ENCODE measurements at places on chromosomes 3 and 15.

DNA sequence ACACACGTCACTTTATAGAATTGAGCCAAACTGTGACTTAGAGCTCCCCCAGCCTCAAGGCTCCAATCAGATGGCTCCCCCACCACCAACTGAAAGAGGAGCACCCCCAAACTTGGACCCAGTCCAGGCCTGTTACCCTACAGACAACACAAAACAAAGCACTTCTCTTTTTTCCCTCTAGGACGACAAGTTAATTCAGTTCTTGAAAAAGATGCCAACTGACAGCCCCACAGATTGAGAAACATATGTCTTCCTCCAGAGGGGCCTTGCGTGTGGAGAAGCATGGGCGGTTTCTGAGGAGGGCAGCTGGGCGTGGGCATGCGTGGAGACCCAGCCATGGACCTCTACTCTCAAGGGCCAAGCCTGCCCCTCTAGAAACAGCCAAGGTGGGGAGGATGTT, 229.5 kb downstream of the SHQ1 start:
- no peak for DNase-seq

- DNase-seq = no peak
Measured at GRCh38 chr15:26875476-26875850, 8.6 kb downstream of the GABRA5 start.

DNA sequence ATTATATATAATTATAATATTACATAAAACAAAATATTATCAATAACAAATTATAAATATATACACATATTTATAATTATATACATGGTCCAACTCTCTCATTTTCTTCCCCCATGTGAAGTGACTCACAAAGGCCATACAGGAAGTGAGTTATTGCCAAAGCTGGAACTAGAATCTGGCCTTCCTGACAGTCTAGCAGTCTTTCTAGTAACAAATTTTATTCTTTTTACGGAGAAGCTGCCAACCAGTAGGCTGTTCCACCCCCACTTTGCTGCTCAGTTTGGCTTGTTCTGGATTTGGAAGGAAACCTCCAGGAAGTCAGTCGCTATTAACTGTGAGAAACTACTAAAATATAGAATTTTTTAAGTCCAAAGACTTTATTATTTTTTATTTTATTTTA, 79.6 kb downstream of the DHX36 start:
- DNase-seq = no peak

DNA sequence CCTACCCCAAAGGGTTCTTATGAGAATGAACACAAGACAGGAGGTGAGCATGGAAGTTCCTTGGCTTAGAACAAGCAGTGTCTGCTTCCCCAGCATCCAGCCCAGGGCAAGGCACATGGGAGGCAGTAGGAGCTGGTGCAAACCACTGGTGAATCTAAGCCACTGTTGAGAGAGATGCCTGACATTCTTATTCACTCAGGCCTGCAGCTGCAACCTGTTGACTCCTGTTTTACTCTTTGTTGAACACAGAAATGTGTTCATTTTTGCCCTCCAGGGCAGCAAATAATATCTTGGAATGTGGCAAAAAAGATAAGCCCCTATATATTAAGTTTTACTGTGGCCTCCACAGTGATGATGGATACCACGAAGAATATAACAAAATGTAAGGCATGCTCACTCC, 8.9 kb upstream of the PAK6 start:
- no peak for DNase-seq

DNA sequence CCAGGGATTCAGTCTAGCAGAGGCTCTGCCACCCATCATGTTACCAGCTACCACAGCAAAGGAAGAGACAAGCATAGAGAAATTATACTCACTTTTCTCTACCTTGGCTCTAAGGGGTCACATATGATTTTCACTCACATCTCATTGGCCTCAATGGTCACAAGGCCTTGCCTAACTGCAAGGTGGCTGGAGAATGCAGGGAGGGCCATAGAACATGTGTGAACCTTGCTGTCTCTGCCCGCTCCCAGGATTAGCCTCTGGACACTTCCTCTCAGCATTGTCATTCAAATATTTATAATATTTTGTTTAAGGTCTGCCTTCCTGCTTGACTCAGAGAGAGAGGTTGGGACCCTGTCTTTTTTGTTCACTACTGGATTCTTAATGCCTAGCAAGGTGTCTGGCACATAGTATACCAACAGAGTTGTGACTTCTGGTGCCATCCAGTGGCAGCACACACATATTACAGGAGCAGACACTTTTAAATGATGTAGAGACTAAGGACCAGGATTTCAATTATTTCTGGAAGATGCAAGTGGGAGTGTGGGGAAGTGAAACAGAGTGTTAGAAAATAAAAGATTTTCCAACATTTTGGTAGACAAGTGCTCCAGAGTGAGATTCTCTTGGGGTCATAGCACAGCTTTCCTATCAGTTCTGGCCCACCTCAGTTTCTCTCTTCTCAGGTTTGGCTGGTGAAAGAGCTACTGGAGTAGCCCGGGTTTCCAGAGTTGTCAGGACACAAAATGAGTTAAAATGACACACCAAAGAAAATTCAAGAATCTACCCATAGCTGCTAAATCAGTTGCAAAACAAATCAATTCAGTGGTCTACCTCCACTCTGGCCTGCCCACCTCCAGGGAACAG, 119.0 kb upstream of the RASGRP1 start:
- DNase-seq = peak; percentile 52

DNA sequence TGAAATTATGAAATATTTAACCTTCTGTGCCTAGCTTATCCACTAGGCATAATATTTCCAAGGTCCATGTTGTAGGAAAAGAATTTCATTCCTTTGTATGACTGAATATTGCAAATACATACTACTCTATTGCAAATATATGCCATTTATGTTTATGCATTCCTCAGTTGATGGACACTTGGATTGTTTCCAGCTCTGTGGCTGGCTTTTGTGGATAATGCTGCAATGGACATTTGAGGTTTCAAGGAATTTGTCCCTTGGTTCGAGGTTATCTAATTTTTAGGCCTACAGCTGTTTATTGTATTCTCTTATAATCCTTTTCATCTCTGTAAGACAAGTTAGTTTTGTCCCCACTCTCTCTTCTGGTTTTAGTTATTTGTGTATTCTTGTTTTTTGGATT, 7.7 kb upstream of the AADACL2 start:
- no peak for DNase-seq

- no peak for DNase-seq
Measured at GRCh38 chr3:69823743-69824142, 84.5 kb downstream of the MITF start.

GRCh38 chr3:43369404-43370292, 83.3 kb downstream of the SNRK start:
- DNase-seq = no peak

GRCh38 chr3:139534455-139534812, 5.1 kb downstream of the RBP1 start:
- no peak for DNase-seq

GRCh38 chr3:196232154-196232881, 16.0 kb downstream of the SLC51A start:
- DNase-seq = no peak

GRCh38 chr3:33441225-33441976, 1.2 kb upstream of the UBP1 start:
- DNase-seq = no peak

DNA sequence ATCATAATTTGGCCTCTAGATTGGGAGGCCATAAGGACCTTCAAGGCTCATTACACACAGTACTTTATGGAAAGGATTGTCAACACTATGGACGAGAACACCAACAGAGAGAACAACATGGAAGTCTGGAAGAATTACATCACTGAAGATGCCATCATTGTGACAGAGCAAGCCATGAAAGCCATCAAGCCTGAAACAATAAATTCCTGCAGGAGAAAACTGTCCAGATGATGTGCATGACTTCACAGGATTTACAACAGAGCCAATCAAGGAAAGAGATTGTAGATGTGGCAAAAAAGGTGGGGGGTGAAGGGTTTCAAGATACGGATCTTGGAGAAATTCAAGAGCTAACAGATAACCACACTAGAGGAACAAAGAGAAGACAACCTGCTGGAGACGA, 15.9 kb downstream of the IL17RB start:
- DNase-seq = no peak

- no peak for DNase-seq
Measured at GRCh38 chr15:88066636-88067330, 189.8 kb downstream of the NTRK3 start.

GRCh38 chr3:101204246-101204645, 116.1 kb downstream of the IMPG2 start:
- DNase-seq = no peak

GRCh38 chr3:59502806-59503205, 453.0 kb upstream of the CFAP20DC start:
- no peak for DNase-seq

DNA sequence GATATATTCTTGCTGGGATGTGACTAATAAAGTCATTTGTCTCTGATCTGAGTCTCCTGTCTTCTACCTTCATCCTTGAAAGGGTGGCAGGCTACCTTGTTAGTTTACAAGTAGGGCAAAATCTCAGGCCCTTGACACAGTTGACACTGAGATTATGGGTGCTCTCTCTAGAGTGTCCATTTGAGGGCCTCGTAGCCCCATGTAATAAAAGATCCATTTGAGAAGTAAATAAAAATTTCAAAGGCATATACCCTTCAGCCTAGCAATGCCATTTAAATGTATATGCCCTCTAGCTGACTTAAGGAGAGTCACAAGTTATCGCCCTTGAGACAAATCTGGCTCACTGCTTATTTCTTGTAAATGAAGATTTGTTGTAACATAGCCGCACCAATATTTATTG, 98.6 kb downstream of the TCF12 start:
- no peak for DNase-seq

- DNase-seq = no peak
Measured at GRCh38 chr3:117708601-117709000, 999.0 kb downstream of the TUSC7 start.

DNA sequence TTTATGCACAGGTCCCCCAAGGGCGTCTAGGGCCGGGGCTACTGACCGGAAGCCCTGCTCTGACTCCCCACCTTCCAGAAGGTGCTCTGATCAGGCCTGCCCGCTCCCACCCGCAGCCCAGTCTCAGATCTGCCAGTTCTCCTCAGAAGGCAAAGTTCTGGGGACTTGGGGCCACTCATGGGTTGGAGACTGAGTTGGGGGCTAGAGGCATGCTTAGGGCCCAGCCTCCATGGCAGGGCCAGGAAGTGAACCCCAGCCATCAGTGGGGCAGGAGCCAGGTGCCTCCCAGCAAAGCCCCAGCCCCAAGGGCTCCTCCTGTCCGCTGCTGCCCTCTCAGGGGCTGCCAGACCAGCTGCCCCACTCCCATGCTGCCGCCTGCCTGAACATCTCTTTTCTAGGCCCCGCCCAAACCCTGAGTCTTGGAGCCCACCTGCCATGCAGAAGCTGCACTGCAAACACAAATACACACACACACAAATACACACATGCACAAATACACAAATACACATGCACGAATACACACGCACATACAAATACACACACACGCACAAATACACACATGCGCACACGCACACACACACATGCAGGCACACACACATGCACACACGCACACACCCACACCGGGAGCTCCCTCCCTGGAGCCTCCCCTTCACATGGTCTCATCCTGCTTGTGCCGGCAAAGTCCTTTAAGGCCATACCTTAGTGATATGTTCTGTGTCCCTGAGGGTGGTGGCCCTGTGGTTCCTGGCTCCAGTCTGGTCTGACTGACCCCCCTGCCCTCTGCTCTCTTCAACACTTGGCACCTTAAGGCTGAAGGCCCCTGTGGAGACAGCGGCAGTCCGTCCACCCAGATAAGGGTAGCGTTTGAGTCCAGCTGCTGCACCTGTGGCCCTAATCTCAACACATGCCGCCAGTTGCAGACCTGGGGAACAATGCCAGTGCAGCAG, 59.2 kb upstream of the KLF13 start:
- DNase-seq = no peak
